Activated CD8-positive, alpha-beta T cell treated with anti-CD3 and anti-CD28 coated beads, Interleukin-2, amount 10 ng/mL, durations not matched to agents 7 days and 5 days (primary cell): ENCODE measurements at places on chromosomes 3 and 15. TPM values are rescaled to one million over a fixed set of nuclear protein-coding genes. Genes with fewer than 3 reads are reported as not detected.

- peak; percentile 81 for DNase-seq
Measured at GRCh38 chr15:68278345-68278594, 725 bp downstream of the FEM1B start.

- no peak for DNase-seq
Measured at GRCh38 chr3:135970506-135971116, 5.1 kb downstream of the PPP2R3A start.

GRCh38 chr3:11436775-11437174, 164.6 kb downstream of the ATG7 start:
- no peak for DNase-seq

- no peak for DNase-seq
Measured at GRCh38 chr3:121520510-121520909, 25.3 kb downstream of the POLQ start.

AHSG gene
- not detected for total RNA-seq

GOLGA8J gene
- total RNA-seq: 0.34 TPM

HYAL1 gene
- total RNA-seq: not detected

CGNL1 gene
- total RNA-seq: not detected
